Putamen (tissue), 1 donor: ENCODE measurements at places on chromosomes 6 and 20.
A peak's percentile ranks its signal among the peaks of the same experiment; 100 is the strongest.

- DNase-seq, result no peak
These were observed 94.9 kb downstream of the JARID2 start for GRCh38 chr6:15340775-15341174.

- peak; percentile 15 for DNase-seq
These were observed 39.8 kb upstream of the MMS22L start for GRCh38 chr6:97322811-97323210.

- DNase-seq, result no peak
These were observed 9.9 kb downstream of the MOG start for GRCh38 chr6:29666826-29667130.

DNA sequence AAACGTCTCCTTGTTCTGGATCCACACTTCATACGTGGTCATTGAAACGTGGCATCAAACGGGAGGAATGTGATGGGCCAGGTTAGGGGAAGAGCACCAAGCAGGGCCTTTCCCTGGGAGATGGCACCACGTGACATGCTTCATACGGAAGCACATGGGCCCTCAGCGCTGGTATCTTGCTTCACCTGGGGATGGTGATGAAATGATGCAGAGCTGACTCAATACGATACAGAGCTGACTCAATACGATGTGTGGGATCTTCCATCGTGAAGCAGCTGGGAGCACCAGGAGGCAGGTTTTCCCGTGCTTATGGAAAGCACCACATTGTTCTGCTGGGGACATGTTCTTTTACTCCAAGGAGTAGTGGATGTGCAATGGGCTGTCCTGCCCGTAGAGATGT lies 22.5 kb upstream of the TAGAP start:
- DNase-seq, result no peak

GRCh38 chr6:7668936-7669335 lies 57.0 kb upstream of the BMP6 start:
- no peak for DNase-seq

DNA sequence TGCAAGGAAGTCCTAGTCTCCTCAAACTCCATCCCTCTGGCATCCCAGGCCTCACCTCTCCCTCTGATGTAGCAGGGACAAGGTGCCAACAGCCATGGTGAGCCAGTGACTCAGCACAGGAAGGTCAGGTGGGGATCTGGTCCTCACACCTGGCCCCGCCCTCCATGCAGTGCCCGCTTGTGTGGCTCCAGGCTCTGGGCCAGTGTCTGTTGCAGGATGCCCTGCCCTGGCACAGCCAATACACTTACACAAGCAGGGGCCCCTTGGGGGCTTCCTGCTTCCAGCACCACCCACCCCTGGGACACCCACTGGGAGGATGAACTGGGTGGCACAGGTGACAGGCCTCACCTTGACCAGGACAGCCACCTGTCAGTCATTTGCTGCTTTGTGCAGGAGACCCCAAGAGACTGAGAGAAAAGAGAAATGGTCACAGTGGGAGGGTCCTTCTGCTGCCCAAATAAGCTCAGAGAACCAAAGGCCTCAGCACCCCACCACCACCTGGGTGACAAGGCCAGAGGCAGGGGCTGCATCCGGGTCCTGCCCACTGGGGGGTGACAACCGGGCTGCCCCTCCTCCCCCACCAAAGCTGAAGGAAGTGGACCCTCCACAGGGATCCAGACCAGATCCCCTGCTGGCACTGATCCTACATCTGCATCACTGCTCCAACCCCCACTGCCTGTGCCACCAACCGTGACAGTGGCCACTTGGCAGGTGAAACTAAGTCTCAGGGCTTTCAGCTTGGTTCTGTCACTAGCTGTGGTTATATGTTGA lies 658.8 kb upstream of the DEFB115 start:
- DNase-seq, result no peak

DNA sequence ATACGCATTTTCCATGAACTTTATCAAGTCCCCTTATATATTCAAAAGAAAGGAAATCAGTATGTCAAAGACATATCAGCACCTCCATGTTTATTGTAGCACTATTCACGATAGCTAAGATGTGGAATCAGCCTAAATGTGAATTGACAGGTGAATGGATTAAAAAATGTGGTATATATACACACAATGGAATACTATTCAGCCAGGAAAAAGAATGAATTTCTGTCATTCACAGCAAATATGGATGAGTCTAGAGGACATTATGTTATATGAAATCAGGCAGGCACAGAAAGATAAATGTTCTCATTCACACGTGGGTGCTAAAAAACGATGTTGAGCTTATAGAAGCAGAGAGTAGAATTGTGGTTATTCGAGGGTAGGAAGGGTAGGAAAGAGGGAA lies 5.3 kb downstream of the FIG4 start:
- no peak for DNase-seq

- no peak for DNase-seq
These were observed 21.7 kb downstream of the CST7 start for GRCh38 chr20:24970754-24971153.

DNA sequence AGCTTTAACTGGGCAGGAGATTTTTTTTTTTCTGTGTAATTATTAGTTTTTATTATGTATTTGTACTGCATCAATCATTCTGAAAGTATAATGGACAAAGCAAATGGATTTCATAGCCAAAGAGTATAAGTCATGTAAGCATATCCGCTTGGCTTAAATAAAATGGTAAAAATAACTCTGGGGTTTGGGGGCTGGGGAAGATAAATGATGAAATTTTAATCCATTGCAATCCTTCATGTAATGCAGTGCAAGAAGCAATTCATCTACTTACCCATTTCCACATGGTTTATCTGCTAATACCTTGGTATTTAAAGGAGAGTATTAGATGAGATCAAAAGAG lies 781.4 kb downstream of the QKI start:
- DNase-seq, result no peak

DNA sequence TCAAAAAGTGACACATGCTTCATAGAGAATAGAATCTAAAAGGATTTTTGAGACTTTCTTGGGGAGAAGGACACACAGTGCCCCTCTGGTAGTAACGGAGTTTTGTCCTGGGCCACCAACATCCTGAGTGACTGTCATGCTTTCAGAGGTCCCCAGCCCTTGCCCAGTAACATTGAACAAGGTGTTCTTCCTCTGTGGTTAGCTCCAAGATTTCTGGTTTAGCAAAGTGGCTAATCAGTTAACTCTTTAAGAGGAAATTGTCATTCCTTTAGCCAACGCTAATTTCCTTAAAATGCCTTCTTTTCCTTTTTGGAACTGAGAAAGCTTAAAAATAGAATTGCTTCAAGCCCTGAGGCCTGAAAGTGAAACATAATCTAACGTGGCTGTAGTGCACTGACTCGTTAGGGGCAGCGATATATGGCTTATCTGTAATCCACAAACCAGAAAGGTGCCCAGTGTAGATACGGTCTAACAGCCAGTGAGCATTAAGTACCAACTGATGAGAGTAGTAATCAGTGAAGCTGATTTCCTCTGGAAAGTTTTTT lies 7.8 kb downstream of the E2F3 start:
- no peak for DNase-seq

GRCh38 chr6:145008715-145009114 lies 723.6 kb downstream of the UTRN start:
- DNase-seq, result no peak

DNA sequence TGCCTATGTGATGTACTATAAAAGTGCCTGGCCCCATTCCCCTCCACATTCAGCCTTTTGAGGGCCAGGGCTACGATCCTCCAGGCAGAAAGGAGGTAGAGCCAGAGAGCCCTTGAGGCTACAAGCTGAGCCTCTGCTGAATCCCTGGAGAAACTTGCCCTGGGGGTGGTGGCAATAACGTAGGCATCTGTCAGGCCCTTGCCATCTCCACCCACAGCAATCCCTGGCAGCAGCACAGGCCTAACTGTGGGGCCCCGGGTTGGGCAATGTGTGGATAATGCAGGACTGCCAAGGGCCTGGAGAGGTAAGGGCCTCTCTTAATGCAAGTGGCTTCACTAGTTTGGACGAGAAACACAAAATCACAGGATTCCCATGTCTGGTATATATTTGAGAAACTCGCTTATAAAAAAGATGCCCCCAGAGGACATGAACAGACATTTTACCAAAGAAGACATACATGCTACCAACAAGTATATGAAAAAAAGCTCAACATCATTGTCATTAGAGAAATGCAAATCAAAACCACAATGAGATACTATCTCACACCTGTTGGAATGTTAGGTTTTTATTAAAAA lies 99.0 kb downstream of the QRSL1 start:
- DNase-seq, result no peak

GRCh38 chr6:39646751-39647420 lies 78.3 kb downstream of the KIF6 start:
- no peak for DNase-seq

- DNase-seq, result no peak
These were observed 151.0 kb upstream of the CITED2 start for GRCh38 chr6:139525415-139525814.

DNA sequence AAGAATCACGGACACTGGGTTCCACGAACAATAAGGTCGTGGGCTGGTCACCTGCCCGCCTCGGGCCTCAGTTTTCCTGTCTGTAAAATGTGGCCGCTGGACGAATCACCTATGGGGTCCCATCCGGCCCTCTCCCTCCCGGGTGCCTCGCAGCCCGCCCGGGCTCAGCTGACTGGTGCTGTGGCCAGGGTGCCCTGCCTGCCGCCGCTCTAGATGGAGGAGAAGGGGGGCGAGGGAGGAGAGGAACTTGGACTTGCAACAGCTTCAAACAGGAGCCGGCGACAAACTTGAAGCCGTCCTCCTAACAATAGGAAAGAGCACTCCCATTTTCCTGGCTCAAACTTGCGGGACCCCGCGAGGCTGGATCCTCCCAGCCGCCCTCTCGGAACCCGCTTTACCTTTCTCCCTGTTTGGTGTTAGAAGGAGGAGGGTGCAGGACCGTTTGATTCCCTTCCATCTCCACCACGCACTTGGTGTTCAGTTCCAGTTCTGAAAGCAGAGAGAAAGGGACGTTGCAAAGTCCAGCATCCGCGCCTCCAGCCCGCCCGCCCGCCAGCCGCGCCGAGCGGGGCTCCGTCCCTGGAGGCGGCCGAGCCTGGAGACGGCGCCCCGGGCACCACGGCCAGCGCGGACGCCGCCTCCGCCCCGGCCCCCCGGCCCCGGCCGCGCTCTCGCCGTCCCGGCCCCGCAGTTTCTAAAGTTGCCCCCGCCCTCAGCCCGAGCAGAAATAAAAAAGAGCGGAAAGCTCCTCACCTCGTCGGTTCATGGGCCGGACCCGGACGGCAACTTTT lies 584 bp downstream of the KIF13A start:
- DNase-seq, result peak; percentile 70

- no peak for DNase-seq
These were observed 323.0 kb upstream of the JARID2 start for GRCh38 chr6:14922706-14923460.

DNA sequence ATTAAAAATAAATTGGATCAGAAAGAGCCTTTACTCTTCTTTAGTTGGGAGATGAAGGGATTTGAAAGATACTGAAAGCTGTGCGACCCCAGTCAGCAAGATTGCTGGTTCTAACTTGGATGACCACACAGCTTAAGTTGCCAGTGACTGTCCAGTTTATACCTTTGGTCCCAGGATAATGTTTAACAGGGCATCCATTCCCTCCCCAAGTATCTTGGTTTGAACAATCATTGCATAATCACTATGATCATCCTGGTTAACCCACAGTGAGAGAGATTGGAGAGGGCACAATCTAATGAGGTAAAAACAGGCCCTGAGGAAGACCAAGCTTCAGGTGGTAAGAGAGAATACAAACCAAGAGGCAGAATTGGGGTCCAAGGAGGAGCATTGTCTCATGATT lies 798.3 kb downstream of the MAFB start:
- DNase-seq, result no peak
